ENCODE measurements at places on chromosomes 7 and 10.

DNA sequence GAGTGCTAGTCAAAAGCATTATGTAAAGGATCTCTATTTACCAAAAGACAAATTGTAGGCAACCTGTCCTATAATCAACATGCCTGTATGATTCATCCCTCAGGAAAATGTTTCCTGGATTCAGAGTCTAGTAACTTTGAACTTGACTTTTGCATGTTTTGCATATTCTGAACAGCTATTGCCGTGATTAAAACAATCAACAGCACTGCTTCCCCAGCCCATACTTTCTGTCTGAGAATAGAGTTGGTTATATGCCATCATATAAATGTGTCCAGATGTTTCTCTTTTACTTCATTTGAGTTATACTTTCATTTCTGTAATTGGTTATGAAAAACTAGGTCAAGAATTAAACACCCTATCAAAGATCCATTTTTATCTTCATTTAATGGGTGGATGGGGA is 83.5 kb downstream of the ZMYND11 start:
- DNase-seq: no peak

- DNase-seq: no peak
Measured at GRCh38 chr7:117666031-117666430, 186.2 kb downstream of the CFTR start.

GRCh38 chr7:123715198-123715597 is 33.6 kb downstream of the WASL start:
- no peak for DNase-seq

- DNase-seq: no peak
Measured at GRCh38 chr10:114881901-114882300, 56.1 kb upstream of the TRUB1 start.

DNA sequence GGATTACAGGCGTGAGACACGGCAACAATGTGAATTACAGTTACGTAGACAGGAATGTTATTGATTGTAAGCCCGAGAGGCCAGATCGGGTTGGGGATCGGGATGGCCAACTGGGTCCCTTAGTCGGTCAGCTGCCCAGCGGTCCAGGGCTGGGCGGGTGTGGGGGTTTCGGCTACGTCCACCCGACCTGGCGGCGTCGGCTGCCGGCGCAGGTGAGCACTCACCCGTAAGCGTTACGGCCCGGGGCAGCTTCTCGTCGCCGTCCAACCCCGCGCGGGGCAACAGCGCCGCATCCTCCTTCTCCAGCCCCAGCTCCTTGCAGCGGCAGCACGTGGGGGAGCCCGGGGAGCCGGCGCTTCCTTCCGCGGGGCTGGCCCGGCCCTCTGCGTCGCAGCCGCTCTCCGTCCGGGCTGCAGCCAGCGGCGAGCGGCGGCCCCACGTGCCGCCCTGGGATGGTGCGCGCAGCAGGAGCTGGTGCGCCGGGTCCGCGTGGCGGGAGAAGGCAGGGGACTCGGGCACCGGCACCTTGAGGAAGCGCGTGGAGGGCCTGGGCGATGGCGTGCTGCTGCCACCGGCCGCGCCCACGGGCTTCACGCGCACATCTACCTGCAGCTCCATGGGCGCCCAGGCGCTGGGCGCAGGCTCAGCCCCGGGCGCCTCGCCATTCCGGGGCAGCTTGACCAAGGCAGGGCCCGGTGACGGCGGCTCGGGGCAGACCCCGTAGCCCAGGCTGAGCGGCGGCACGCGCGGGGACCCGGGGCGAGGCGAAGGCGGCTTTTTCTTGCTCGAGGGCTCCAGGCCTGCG is 609 bp downstream of the KLRG2 start:
- DNase-seq: no peak

DNA sequence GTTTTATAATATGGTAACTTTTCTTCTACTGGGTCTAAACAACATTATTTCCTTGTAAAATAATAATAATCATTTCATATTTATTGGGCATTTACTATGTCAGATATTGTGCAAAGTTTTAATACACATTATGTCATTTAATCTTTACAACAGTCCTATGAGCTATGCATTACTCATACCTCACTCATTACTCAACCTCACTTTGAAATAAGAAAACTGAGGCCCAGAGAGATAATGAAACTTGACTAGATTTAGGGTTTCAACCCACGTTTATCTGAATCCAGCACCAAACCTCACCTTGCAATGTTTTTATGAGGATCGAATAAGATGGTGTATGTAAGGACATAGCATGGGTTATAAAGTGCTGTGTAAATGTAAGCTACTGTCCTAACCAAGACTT is 153.2 kb upstream of the SLC13A1 start:
- no peak for DNase-seq

GRCh38 chr10:124301736-124302135 is 117.0 kb downstream of the OAT start:
- DNase-seq: no peak

DNA sequence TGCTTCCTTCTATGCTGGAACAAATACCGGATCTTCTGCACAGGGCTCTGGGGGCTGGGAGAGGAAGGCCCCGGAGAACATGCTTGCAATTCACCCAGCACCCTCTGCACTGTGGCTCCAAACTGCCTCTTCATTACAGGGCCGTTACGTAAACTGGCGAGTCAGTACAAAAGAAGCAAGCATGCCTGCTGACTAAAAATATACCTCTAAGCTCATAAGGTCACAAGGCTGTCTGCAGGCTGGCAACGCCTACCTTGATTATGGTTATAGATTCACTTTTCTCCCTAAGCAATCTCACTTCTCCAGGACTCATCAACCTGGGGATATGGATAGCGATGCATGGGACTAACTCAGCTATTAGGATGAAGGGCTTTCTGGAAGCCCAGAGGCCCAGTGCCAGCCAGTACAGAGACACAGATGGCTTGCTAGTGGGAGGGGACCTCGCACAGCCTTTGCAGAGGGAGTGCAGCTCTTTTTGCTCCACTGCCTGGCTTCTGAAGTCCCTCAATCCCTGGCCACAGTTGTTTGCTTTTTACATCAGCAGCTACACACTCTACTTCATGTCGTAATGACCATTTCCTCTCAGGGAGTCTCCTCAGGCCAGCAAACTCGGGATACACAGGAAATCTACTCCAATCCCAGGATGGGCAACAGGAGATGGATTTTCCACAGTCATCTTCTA is 96.1 kb downstream of the SH3PXD2A start:
- DNase-seq: no peak

Data from activated CD8-positive, alpha-beta memory T cell treated with anti-CD3 and anti-CD28 coated beads for 1 hour (primary cell).